ENCODE measurements at places on chromosomes 7 and 10.

GRCh38 chr10:3805791-3806461, 20.9 kb upstream of the KLF6 start:
- no peak for DNase-seq

DNA sequence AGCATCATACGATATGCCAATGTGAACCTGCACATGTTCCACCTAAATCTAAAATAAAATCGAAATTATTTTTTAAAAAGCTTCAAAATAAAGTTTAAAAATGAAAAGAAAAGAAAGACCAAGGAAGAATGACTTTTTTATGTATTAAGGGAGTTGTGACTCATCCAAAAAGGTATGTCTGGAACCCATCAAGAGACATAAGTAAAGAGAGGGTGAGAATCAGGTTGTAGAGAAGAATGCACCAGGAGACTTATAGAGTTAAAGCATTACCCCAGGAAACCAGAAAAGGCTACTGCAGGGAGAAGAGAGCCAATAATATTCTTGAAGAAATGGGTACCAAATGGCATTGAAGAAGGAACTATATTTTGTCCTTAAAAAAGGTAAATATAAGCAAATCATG, 69.8 kb downstream of the CTTNBP2 start:
- no peak for DNase-seq

DNA sequence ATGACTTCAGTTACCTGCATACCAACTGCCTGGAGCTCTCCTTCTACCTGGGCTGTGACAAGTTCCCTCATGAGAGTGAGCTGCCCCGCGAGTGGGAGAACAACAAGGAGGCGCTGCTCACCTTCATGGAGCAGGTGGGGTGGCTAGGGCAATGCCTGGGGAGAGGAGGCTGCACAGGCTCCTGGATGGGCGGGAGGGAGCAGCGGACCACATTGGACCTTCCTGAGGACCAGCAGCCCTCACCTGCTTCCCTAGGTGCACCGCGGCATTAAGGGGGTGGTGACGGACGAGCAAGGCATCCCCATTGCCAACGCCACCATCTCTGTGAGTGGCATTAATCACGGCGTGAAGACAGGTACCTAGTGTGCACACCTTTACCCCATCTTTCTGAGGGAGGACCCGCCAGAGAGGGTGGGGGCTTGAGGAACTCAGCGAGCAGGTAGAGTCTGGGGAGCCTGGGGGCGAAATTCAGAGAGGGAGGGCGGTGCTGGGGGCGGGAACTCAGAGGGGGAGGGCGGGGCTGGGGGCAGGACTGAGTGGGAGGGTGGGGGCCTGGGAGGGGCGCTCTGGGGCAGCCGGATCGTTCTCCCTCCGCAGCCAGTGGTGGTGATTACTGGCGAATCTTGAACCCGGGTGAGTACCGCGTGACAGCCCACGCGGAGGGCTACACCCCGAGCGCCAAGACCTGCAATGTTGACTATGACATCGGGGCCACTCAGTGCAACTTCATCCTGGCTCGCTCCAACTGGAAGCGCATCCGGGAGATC, 9.0 kb downstream of the AEBP1 start:
- DNase-seq: no peak

DNA sequence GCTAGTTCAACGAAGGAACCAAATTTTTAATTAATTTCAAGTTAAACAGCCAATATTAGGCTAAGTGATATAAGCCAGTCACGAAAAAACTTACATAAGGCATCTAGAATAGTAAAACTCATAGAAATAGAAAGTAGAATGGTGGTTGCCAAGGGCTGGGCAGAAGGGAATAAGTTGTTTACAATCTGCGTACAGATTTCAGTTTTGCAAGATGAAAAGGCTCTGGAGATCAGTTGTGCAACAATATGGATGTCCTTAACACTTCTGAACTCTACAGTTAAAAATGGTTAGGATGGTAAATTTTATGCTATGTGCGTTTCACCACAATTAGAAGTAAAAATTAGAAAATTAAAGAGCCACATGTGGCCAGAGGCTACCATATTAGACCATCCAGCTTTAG, 13.3 kb downstream of the SCRN1 start:
- DNase-seq: no peak

GRCh38 chr7:12719141-12719919, 31.9 kb downstream of the ARL4A start:
- no peak for DNase-seq

GRCh38 chr7:73980206-73980605, 47.8 kb upstream of the ELN start:
- DNase-seq: no peak

GRCh38 chr10:80485076-80485945, 31.2 kb downstream of the TSPAN14 start:
- no peak for DNase-seq

- DNase-seq: no peak
These were observed 77.6 kb downstream of the UBE2H start for GRCh38 chr7:129875160-129875559.

GRCh38 chr7:133124974-133125373, 43.1 kb upstream of the CHCHD3 start:
- DNase-seq: no peak

- no peak for DNase-seq
These were observed 204.3 kb downstream of the CHCHD3 start for GRCh38 chr7:132877573-132877972.

GRCh38 chr7:93027044-93027443, 90.7 kb downstream of the SAMD9 start:
- no peak for DNase-seq

- no peak for DNase-seq
These were observed 4.6 kb upstream of the SKAP2 start for GRCh38 chr7:26868841-26869495.

GRCh38 chr10:54469587-54470323, 331.3 kb downstream of the PCDH15 start:
- no peak for DNase-seq

GRCh38 chr10:24462291-24462813, 253.4 kb downstream of the KIAA1217 start:
- DNase-seq: no peak

DNA sequence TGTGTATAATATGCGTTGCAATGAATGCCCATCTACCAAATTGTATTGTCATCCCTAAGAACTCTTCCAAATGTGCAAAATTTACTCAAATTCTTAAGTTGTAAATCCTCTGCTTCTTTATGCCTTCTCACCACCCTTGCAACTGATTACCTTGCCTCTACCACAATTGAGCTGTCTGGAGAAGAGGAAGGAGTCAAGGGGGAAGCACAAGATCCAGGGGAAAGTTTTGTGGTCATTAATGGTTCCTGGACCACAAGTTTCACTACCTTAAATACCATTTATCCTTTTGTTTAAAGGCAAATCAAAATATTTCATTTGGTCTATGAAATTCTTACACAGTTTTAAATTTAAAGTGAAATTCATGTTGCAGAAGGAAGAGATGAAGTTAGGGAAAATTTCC, 16.7 kb downstream of the CRPPA start:
- DNase-seq: no peak

- DNase-seq: no peak
These were observed 18.4 kb upstream of the PON1 start for GRCh38 chr7:95342642-95343307.

- no peak for DNase-seq
These were observed 28.4 kb downstream of the MPP7 start for GRCh38 chr10:28274475-28274874.

DNA sequence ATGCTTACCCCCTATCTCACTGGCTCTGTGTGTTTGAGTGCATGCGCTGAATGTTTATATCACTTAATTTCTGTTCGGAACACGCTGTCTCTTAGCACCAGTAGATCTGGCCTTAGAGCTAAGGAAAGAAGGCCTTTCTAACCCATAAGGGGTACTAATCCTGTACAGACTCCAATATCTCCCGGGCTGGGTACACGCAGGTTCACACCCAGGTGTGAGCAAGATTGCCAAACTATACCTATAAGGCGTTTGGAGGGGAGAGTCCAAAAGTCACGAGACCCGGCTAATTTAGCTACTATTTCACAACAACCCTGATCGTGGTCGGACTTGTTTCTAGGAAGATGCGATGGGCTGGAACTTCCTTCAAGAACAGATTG, 727 bp upstream of the PDSS1 start:
- DNase-seq: no peak

DNA sequence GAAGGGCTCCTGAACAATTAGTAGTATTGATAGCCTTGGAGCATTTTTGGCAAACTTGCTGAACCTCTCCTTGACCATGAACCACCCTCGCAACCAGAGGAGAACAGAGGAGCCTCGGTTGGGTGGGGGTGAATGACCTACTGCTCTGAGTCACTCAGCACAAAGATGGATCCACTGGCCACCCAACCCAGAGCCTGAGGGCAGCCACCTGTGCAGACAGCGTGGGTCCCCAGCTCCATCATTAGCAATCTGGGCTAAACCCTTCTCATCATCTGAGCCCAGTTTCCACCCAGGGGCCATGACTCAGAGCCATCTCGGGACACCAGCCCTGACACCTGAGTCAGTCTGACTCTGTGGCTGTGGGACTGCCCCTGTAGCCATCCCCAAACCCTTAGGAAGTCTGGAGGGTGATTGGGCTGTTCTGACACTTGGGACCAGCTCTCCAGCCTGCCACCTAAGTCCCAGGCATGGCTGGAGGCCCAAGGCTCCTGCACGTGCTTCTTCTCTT, 171.8 kb upstream of the GPR26 start:
- DNase-seq: no peak

- DNase-seq: no peak
These were observed 18.8 kb upstream of the MET start for GRCh38 chr7:116653204-116653603.

GRCh38 chr10:86690231-86690630, 21.9 kb downstream of the LDB3 start:
- no peak for DNase-seq

- no peak for DNase-seq
These were observed 66.1 kb upstream of the AQP1 start for GRCh38 chr7:30845426-30846135.

- no peak for DNase-seq
These were observed 46.4 kb upstream of the KMT2E start for GRCh38 chr7:104967595-104967994.

GRCh38 chr10:48996329-48996728, 56.7 kb upstream of the LRRC18 start:
- DNase-seq: no peak

GRCh38 chr10:48951707-48952106, 12.1 kb upstream of the LRRC18 start:
- DNase-seq: no peak

DNA sequence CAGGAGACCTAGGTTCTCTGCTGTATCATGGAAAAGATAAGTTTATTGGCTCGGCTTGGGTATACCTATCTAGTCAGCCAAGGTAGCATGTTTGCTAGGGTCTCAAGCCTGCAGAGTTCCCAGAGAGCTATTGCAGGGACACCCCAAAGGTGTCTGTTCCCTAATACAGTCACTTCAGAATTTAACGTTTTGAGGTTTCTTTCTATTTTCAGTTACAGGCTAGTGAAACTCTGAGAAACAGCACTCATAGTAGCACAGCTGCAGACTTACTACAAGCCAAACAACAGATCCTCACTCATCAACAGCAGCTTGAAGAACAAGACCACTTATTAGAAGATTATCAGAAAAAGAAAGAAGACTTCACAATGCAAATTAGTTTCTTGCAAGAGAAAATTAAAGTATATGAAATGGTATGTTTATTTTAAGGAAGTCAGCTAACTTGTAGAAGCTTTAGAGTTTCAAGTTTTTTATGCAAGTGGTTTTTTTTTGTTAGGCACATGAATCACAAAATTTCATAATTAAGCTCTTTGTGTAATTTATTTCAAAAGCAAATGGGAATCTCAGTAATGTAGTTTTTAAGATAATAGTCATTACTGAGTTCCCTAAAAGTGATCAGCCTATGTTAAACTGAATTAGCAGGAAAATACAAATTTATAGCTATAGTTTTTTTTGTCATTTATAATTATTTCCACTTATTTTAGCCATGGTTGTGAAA, 54.9 kb downstream of the AKAP9 start:
- no peak for DNase-seq

- no peak for DNase-seq
These were observed 26.1 kb downstream of the PRSS58 start for GRCh38 chr7:142231716-142232115.

GRCh38 chr7:7972128-7972527, 3.5 kb downstream of the GLCCI1 start:
- DNase-seq: no peak

GRCh38 chr7:26457696-26458327, 166.2 kb downstream of the SNX10 start:
- DNase-seq: no peak

- no peak for DNase-seq
These were observed 98.0 kb upstream of the FAM20C start for GRCh38 chr7:94251-94801.

DNA sequence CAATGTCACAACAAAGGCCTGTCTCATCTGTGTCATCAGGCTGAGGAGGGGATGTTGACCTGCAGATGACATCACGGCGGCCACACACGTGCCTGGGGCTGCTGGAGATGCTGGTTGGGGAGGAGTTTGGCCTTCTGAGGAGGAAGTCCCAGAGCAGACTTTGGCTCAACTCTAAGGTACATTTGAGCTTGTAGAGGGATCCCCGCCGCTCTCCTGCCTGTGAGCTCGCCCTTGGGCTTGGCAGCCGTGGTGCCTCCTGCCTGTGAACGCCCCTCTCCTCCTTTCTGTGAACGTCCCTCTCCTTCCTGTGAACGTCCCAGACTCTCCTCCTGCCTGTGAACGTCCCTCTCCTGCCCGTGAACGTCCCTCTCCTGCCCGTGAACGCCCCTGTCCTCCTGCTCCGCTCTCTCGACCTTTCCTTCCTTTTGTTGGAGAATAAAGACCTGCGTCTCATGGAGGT, 176.4 kb downstream of the DNAJB6 start:
- no peak for DNase-seq

GRCh38 chr10:117621795-117622420, 79.4 kb downstream of the EMX2 start:
- no peak for DNase-seq

GRCh38 chr10:59047180-59047579, 129.3 kb upstream of the PHYHIPL start:
- DNase-seq: no peak

- no peak for DNase-seq
These were observed 13.9 kb upstream of the HSPA12A start for GRCh38 chr10:116756277-116756676.

GRCh38 chr10:29736366-29737073, 101.7 kb upstream of the SVIL start:
- DNase-seq: no peak

DNA sequence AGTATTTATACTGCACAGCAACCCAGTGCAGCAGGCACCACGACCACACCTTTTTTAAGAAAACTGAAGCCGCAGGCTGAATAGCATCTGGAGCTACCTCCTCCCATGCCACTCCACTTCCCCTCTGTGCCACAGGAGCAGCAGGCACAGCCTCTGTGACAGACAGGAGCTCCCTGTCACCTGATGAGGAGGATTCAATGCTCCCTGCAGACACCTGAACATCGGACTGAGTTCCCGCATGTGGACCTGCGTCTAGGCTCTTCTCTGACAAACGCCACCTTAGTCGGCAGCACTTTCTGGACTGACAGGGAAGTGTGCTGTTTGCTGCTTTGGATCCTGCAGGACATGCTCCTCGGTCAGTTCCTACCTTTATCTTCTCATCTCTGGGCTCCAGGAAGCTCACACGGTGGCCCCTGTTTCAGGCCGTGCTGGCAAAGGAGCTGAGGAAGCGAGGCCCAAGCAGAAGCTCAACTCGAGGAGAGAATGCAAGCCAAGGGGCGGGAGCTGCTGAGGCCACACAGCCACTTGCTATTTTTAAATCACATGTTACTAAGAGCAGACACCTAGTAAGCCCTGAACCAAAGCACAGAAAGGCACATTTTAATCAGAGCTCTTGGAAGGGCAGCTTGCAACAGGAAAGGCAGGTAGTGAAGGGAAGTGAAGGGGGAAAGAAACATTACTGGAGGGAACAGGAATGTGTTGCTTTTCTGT, 56.6 kb downstream of the VOPP1 start:
- DNase-seq: no peak
